CD4-positive, alpha-beta T cell treated with Interleukin-17A for 4 hours (primary cell): ENCODE measurements at places on chromosomes 7 and 10.

GRCh38 chr7:50212666-50213621 lies 91.6 kb upstream of the IKZF1 start:
- DNase-seq = peak; percentile 58

DNA sequence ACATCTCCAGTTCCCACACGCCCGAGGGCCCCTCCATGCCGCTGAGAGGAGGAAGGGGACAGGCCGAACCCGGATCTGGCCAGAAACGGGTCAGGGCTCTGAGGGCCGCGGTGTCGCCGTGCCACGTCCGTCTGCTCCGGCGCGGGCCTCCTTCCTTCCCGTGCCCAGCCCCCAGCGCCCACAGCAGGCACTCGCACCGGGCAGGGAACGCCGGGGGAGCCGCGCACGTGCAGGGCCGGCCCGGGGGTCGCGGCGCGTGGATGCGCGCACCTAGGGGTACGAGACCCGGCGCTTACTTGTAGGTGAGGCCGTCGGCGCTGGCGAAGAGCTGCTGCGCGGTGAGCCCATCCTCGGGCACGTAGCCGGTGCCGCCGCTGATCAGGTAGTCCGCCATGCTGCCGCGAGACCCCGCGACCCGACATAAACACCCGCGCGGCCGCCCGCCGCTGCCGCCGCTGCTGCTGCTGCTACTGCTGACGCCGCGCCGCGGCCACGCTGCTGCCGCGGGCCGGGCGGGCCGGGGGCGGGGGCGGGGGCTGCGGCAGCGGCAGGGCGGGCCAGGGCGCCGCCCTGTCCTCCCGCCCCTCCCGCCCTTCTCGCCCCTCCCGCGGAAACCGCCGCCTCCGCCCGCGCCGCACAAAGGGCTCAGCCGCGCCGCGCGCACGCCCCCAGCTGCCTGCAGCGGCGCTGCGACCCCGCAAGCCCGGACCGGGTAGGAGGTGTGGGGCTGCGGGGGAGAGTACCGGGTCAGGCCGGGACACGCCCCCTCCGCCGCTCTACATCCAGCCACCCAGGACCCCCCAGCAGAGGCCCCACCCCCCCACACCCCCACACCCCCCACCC lies 4.1 kb downstream of the IMPDH1 start:
- DNase-seq = peak; percentile 80

DNA sequence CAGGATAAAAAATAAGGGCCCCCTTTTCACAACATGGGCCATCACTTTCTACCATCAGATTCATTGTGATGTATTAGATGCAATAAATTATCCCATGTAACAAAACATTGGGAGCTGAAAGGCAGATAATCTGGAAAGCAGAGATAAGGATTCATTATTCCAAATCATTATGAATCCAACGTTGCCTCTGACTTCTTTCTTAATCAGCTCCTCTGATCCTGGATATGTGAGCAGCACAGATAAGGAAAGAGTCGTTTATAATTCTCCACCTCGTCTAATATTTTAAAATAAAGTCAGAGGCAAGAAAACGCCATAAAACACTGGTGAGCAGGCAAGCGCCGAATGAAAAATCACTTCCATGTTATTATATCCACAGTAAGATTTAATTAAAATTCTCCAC lies 13.8 kb upstream of the GATA3 start:
- DNase-seq = no peak

DNA sequence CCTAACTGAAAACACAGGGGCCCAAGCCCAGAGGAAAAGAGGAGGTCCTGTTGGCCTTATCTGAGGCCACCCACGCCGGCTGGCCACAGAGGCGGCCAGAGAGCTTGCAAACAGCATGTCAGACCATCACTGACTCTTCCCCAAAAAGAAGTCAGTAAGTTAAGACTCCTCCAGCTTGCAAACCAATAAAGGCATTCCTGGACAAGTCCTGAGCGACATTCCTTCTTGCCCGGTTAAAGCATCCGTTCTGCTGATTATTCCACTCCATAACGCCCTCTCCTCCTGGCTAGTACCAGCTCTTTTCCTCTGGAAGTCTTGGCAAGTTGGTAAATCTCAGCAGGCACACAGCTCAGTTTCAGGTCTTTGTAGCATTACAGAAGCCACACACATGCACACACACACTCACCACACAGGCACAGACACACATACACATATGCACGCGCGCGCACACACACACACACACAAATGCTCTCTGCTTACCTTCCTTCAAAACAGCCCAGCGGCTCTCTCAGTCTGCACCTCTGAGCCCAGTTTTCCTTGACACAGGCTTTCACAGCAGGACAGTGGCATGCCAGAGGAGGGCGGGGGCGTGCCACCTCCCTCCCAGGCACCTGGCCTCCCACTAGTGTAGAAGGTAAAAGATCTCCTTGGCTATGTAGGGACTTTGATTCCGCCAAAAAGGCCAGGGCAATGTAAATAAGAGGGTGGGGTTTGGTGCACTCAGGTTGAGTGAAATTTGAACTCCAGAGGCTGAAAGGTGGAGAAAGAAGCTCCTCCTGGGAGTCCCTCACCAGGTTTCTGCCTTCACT lies 201.4 kb downstream of the TNS3 start:
- no peak for DNase-seq

DNA sequence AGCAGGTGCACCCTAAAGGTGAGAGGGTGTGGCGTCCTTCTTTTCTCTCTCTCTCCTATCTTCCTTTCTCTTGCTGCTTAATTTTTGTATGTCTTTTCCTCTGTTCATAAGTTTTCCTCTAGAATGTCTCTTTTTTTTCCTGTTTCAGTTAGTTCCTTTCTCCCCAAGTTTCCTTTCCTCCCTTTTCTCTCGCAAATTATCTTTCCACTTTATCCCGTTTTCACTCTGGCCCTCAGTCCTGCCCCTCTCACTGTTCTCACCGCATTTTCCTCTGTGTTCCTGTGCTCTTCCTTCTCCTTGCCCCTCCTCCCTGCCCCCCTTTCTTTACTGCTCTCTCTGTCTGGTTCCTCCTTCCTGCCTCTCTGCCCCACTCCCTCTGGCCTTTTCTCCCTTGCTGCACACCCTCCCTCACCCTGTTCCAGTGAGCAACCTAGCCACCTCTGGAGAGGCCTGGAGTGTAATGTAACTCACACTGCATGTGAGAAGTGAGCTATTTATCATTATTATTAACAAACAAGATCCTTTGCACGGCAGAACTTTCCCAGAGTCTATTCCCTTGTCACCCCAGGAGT lies 158.5 kb downstream of the C10orf105 start:
- DNase-seq = no peak

GRCh38 chr7:158140538-158141220 lies 446.9 kb downstream of the PTPRN2 start:
- no peak for DNase-seq

- no peak for DNase-seq
Observed at GRCh38 chr7:146126767-146127509, 10.3 kb downstream of the CNTNAP2 start.
